Substantia nigra (tissue), 51 donors: ENCODE measurements at places on chromosomes 7 and 10.
A peak's percentile ranks its signal among the peaks of the same experiment; 100 is the strongest.

DNA sequence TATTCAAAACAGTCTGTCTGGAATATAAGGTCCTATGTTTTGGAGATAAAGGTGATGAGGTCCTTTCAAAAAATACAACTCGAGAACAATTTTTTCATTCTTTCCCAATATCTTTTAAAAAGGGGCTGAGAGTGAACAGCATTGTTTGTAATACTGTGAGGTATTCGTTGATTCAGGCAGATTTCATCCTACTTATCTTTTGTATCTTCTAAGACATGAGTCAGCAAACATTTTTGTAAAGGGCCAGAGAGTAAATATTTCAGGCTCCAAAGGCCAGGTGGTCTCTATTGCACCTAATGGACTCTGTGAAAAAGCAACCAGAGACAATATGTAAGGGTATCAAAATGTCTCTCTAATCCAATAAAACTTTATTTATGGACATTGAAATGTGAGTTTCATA is 8.1 kb upstream of the ANK3 start:
- no peak for DNase-seq

DNA sequence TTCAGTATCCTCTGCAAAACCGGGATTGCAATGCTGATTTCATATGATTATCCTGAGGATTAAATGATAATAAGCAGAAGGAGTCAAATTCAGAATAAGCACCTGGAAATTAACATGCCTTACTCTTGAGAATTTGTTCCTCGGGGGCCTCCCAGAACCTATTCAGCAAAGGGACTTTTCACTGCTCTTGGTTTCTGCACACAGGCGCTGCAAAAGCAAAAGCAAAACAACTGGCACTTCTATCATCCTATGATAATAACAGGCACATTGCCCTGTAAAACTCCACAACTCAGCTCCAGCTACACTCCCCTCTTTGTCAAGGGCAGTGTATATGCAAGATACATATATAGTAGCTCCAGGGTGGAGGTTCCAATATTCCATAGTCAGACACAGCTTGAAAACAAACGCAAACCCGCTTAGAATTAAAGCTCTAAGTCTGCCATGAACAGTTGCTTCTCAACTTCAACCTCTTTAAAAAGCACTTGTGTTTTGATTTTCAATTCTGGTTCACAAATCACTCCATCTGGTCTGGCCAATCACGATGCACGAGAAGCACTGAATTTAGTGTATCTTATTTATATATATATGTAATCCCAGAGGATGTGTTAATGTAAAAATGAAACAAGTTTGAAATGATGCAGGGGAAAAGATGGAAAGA is 119.9 kb upstream of the PTER start:
- DNase-seq, result no peak

- DNase-seq, result no peak
These were observed 4.2 kb downstream of the STEAP4 start for GRCh38 chr7:88302486-88302885.

DNA sequence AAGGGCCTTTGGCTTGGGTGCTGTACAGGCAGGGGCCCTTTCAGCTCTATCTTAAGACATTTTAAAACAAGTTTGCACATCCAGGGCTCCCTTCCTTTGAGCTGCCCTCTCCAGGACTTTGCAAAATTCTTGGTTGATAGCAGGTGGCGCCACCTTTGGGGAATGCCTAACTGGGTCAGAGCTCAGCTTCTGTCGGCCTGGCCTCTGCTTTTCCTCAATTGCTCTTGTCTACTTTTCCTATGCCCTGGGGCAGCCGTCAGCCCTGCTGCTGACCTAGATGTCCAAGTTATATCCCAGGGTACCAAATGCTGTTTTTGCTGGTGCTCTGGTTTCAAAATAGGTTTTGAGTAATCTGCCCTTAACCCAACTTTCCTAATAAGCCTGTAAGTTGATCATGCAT is 65.8 kb downstream of the APBB1IP start:
- no peak for DNase-seq

GRCh38 chr7:138992052-138992531 is 10.9 kb upstream of the KIAA1549 start:
- DNase-seq, result no peak

DNA sequence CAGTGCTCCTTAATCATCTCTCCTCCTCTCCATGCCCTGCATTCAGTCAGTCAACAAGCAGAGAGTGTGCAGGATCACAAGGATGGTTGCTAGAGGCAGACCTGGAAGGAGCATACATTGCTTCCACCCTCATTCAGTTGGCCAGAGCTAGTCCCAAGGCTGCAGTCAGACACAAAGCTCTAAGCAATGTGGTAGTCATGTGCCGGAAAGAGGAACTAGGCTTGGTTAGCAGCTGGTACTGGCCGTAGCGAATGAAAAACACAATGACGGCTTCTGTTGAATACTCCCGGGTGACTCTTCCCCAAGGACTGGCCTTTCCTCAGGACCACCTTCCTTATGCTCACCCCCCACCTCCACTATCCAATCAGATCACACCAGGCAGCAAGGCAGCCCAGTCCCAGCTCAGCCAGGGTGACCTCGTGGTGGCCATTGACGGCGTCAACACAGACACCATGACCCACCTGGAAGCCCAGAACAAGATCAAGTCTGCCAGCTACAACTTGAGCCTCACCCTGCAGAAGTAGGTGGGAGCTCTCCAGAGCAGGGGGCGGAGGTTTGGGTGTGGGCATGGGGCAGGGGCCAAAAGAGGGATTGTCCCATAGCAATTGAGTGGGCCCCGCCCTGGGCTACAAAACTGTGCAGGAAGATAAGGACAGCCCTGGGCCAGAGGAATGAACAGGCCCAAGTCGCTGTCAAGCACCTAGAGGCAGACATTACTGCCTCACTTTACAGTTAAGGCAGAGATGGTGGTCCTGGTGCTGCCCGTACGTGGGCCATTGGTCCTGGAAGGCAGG is 10.9 kb downstream of the LDB3 start:
- DNase-seq, result no peak

GRCh38 chr10:3995302-3996210 is 210.5 kb upstream of the KLF6 start:
- no peak for DNase-seq

DNA sequence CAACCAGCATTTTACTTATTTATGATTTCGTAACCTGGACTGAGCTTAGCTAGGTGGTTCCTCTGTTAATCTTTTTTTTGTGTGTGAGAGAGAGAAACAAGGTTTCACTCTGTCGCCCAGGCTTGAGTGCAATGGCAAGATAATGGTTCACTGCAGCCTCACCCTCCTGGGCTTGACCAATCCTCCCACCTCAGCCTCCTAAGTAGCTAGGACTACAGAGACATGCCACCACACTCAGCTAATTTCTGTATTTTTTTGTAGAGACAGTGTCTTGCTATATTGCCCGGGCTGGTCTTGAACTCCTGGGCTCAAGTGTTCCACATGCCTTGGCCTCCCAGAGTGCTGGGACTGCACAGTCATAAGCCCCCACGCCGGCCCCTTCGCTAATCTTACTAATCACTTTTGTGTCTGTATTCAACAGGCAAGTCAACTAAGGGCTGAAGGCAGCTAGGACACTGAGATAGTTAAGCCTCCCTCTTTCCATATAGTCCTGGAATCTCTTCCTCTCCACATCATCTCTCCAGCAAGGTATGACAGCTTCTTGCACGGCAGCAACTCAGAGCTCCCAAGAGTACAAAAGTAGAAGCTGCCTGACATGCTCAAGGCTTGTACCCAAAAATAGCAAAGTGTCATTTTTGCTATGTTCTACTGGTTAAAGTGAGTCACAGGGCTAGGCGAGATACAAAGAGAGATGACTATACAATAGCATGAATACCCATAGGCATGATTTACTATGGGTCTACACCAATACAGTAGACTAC is 11.3 kb downstream of the KMT2C start:
- DNase-seq, result no peak

DNA sequence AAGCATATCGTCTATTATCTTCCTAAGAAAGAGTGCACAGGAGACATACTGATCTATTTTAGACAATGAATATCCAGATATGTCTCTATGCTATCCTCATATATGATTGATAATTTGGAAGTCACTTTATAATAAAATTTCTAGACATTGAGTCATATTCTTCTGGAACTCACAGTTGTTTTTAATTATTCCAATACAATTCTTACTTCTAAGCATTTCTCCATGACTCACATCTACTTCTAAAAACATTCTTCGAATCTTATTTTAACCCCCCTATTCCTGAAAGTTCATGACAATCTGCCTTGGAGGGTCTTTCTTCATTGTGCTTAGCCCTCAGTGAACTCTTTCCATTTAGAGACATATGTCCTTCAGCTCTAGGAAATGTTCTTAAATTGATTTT is 368.1 kb downstream of the MDFIC start:
- no peak for DNase-seq

DNA sequence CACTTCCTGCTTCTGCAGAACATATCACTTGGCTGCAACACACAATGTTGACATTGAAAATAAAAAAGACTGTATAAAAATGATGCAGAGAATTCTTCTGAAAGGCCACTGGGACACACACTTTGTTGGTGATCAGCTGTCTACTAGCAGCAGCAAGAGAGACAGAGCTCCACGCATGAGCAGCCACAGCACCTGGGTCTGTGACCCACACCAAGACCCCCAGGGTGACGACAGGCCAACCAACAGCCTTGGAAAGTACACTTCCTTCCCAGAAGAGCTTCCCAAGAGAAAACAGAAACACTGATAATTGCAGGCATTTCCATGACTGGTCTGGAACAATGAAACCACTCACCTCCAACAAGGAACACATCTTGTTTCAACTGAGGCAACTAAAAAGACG is 239.0 kb downstream of the DIP2C start:
- no peak for DNase-seq

DNA sequence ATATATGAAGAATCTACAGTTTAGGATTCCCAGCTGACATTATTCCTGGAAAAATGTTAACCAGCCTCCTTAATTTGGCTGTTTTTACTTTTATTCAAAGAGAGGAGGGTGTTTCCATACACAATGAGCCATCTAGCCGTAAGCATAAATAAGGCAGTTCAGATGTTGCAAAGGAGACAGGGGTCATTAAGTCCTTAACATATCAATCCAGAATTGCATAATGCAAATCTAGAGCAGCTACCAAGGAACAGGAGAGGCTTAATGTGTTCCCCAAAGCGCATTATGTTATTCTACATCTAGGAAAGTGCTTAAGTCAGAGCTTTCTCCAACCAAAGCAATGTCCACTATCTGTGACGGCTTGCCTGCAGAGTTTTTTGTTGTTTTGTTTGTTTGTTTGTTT is 32.4 kb upstream of the TCF7L2 start:
- DNase-seq, result no peak

GRCh38 chr10:44386546-44387052 is 1.7 kb upstream of the CXCL12 start:
- DNase-seq, result peak; percentile 53

DNA sequence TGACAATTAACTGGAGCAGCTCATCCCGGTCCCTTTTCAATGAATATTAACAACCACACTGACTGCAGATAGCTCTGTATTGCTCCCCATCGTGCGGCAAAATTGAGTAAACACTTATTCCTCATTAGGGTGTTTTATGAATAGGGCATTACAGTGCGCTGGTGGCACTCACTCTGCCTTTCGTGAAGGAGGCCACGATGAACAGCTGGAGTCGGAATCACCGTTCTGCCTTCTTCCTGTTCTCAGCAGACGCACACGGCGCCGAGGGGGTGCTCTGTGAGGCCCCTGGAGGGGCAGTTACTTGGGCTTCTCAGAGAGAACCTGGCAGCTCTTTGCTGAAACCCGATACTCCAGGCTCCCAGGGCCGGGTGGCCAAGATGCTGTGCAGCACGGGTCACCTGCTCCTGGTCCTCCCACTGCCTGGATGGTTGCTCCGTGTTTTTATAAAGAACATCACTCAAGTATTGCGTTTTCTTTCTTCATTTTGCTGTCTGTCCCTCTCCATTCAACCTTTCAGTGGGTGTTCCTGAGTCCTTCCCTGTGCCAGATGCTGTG is 241.9 kb downstream of the GLRX3 start:
- no peak for DNase-seq

DNA sequence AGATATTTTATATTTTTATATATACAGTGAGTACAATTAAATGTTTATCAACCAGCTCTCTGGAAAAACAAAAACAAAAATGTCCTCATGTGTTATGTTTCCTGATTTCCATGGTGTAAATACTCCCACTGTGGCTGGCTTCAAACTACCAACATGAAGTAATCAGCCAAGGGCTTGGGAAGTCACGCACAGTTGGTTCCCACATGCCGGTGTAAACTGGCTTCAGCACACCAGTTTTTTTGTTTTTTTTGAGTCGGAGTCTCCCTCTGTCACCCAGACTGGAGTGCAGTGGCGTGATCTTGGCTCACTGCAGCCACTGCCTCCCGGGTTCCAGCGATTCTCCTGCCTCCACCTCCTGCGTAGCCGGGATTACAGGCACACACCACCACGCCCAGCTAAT is 11.8 kb downstream of the OSBPL3 start:
- DNase-seq, result no peak

DNA sequence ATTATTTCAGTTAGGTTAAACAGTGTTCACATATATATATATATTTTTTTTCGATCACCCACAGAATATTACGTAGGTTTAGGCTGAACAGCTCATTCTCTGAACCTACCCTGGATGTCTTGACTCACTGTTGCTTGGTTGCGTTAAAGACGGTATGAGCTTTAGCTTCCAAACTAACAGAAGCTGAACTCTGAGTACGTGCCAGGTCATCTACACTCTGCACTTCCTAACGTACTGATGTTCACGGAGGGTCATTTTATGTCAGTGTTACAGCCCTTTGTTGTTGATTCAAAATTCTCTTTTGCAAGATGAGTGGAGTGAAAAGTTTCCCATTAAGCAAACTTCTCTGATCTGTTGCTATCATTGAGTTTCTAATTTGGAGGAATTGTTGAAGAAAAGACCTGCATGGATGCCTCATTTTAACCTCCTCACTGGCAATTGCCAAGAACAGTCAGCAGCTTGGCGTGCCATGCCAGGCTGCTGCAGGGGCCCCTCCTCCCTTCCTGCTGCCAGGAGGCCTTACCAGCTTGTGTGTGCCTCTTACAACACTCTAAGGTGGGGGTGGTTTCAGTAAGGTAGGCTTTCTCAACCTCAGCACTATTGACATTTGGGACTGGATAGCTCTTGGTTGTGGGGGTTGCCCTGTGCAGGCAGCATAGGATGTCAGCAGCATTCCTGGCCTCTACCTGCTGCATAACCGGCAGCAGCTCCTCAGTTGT is 44.3 kb downstream of the INSYN2A start:
- no peak for DNase-seq

DNA sequence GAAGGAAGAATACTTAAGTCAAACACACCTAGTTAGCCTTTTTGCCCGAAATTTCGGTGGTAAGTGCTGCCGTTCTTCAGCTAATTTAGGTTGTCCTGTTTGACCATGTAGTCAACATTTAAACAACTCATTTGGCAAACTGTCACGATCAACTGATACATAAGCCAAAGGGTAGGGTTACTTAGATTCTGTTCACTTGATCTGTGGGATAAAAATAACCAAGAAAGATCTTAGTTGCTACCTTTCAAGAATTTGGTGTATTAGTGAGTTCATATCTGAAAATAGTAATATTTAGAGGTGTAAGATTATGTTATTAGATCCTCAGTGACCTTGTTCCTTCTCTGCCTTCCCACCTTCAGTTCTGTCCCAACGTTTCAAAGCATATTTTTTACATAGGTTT is 2.0 kb downstream of the TNKS2 start:
- DNase-seq, result no peak

GRCh38 chr10:119444866-119445265 is 97.7 kb downstream of the RGS10 start:
- no peak for DNase-seq
